ENCODE measurements at places on chromosomes 16 and 17.

DNA sequence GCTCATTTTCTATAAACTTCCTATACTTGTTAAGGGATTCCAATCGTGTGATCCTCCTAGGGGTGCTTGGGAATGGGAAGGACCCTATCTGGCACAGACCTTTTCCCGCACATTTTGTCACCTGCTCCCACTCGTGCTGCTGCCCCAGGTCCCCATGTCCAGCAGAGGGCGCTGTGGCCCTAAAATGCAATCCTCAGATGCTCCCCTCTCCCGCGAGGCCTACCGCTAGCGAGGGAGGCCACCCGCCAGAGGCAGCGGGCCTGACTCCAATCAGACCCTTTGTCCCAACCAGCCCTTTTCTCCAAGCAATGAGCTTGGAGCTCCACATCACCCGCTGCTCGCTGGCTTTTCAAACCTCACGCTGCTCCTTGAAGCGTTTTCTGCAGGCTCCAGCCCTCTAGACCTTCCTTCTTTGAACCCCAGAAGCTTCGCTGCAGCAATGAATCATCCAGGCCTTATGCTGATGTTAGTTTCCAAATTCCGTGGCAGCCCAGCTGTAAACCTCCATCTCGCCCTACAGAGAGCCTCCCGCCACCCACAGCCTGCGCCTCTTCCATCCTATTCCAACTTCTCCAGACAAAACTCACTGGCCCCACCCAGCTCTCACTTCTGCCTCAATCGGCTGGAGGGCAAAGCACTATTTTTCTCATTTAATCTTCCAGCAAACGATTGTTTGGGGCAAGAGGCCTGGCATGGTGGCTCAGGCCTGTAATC, 23.6 kb upstream of the FZD2 start:
- peak; percentile 85 for DNase-seq

DNA sequence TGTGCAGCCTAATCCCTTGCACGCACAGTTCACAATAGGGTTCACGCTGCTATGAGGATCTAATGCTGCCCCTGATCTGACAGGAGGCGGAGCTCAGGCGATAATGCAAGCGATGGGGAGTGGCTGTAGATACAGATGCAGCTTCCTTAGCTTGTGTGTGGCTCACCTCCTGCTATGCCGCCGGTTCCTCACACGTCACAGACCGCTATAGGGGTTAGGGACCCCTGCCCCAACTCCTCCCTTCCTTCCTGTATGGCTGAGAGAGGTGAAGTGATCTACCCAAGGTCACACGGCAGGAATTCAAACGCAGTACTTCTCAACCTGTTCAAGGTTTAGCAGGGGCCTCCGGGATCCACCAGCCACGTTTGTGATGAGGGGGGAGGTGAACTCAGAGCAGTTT, 13.4 kb upstream of the PLLP start:
- no peak for DNase-seq

DNA sequence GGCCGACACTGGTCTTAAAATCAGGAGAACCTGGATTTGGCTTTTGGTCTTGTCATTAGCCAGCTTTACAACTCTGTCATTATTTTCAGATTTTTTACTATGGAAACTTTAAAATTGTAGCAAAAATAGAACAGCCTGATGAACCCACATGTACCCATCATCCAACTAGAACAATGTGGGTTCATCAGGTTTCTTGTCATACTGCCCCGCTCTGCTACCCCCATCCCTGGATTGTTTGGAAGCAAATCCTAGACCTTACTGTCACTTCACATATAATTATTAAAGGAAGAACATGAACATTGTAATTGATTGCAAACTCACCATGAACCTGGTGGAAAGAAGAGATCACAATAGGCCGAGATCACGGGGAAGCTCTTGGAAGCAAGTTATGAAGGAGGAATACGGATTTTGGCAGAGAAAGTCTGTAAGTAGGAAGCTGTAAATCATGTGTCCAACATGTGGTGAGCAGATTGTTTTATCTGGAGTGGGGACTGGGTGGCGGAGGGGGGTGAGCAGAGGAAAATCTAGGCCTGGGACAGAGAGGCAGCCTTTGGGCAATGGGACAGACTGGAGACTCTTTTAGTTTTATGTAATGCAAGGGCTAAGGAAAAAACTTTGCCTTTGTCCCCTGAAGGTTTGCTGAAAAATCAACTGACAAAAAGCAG, 67.0 kb downstream of the PITPNC1 start:
- DNase-seq: no peak

DNA sequence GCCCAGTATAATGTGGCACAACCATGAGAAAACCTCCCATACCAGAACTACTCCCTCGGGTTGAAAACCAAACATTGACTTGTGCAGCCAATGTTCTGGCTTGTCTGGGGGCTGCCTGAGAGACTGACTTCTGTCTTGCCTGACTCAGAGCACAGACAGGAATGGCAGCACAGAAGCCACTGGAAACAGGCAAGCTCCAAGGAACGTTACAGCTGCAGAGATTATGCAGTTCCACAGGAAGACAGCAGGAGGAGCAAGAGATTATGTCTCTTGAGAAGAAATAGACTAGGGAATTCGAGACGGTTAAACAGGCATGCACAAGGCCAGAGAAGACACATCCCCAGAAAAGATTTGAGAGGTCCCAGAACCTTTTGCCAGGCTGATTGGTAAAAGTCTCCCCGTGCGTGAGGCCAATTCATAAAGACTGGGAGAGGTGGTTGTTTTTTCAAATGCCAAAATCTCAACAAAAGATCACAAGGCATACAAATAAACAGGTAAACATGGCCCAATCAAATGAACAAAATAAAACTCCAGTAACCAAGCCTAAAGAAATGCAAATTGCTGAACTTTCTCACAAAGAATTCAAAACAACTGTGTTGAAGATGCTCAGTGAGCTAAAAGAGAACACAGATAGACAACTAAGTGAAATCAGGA, 90.6 kb upstream of the CDH5 start:
- DNase-seq: no peak

GRCh38 chr16:67917852-67918236, 13.8 kb downstream of the CTRL start:
- DNase-seq: no peak

GRCh38 chr17:59754552-59754951, 47.1 kb downstream of the VMP1 start:
- DNase-seq: no peak

DNA sequence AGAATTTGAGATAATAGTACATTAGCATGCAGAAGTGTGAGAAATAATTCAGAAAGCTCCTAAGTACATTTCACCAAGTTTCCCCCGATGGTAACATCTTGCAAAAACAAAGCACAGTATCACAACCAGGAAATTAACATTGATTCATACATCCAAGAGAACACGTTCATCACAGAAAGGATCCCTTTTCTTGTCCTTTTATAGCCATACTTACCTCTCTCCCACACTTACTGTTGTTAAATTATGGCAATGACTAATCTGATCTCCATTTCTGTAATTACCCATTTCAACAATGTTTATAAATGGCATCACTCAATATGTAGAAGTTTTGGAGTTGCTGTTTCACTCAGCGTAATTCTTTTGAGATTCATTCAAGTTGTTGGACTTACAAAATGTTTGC, 1260.0 kb downstream of the CDH8 start:
- DNase-seq: no peak

DNA sequence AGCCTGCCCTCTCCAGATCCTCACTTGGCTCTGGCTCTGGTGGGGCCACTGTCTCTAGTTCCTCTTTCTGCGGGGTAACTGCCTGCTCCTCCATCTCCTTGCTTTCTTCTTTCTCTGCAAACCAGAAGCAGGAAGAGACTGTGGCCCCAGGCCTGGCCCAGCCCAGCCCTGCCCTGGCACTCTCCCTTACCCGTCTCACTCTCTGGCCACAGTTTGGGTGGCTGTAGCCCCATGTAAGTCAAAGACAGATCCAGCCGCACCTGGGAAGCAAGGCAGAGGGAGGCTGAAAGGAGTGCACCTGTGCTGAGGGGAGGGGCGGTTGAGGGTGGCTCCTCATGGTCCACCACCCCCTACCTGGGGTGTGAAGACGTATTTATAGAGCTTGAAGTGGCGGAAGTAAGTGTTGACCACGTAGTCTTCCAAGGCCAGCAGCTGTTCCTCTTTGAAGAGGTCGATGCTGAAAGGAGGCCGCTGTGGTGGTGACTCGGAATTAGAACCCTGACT, 2.8 kb downstream of the CFAP119 start:
- peak; percentile 47 for DNase-seq

- no peak for DNase-seq
These were observed 49.8 kb downstream of the CREBBP start for GRCh38 chr16:3830625-3831254.

- no peak for DNase-seq
These were observed 1.8 kb downstream of the LCAT start for GRCh38 chr16:67942200-67942509.

GRCh38 chr16:46783800-46784199, 35.7 kb upstream of the MYLK3 start:
- no peak for DNase-seq

GRCh38 chr16:2482708-2483534, 8.0 kb downstream of the TBC1D24 start:
- no peak for DNase-seq

- DNase-seq: no peak
These were observed 166.2 kb upstream of the ASIC2 start for GRCh38 chr17:33459078-33459940.

DNA sequence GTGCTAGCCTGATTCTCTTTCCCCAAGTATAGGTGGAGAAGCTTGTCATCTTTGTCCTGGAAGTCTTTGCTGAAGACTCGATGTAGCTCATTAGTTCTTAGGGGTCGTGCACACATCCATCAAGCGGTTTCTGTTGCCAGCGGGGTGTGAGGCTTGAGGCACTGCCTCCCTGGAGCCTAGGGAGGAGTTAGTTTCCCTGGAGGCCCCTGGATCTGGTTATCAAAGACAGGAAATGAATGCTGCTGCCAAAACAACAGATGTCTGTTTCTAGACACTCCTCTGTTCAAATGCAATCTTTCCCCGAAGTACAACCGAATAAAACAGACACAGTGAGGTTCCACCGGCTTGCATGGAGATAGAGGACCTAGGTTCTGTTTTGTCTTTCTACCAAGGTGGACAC, 17.5 kb downstream of the HS3ST4 start:
- DNase-seq: no peak

DNA sequence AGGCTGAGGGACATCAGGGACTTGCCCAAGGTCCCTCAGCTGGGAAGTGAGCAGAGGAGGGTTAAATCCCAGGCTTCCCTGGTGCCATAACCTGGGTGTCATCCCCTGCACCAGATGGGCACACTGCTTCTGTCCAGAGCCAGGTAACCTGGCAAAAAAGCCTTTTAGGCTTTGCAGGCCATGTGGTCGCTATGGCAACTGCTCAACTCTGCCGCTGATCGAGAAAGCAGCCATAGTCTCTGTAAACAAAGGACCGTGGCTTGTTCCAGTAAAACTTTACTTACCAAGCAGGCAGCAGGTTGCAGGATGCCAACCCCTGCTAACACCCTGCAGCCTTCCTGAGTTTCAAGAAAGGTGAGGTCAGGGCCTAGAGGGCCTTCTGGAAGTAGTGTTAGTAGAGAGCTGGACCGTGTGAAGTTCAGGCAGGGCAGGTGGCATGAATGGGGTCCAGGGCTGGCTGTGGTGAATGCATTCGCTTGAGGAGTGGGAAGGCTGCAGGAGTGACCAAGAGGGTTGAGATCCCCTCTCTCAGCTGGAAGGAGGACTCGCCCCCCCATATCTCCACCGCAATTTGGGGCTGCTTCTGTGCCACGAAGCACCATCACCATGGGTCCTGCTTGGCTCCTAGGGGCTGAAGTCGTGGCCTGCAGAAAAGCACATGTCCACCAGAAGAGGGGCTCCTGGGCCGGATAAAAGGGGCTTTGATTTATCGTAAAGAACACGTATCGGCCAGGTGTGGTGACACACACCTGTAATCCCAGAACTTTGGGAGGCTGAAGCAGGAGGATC, 91.3 kb downstream of the SOCS1 start:
- peak; percentile 8 for DNase-seq

DNA sequence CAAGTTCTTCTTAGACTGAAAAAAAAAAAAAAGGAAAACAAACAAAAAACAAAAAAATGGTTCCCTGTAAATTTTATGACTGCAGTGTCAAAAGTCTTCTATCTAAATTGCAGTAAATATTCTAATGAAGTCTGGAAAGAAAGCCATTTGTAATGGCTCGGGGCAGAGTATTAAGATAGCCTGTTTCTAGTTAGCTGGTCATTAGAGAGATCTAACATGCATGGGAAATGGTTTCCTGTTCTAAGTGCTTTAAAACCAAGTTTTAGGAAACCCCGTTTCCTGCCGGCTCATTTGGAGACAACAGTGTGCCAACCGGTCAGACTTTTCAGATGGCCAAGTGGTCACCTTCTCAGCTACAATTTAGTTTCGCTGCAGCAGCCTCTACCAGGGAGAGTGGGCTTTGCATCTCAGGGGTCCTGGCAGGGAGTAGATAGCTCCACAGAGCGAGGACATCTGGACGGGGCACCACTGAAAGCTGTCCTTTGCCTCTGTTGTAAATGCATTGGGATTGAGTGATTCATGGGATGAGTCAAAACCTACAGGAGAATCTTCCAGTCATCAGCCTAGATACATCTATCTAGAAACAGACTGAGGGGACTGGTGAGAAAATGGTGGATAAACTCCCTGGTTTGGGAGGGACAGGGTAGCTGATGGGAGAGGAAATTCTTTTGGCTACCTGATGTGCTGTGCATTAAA, 473.2 kb upstream of the SALL1 start:
- DNase-seq: no peak
